ENCODE measurements at places on chromosomes 6 and 20.

GRCh38 chr6:16286151-16286522 is 47.8 kb downstream of the GMPR start:
- DNase-seq: no peak

DNA sequence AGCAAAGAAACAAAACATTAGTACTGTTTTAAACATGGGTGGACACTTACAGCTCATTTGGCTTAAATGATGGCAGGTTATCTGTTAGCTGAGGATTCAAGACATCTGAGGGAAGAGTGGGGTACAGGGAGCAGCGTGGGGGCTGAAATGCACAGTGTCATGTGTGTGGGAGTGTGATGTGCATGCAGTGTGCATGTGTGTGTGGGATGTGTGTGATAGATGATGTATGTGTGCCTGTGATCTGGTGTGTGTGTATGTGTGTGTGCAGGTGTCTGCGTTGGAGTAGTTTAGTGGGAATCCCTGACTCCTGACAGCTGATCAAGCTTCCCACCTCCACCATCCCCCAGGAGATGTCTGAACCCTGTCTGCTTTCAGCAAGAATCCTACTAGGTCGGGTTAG is 25.4 kb upstream of the GGTLC1 start:
- DNase-seq: no peak

DNA sequence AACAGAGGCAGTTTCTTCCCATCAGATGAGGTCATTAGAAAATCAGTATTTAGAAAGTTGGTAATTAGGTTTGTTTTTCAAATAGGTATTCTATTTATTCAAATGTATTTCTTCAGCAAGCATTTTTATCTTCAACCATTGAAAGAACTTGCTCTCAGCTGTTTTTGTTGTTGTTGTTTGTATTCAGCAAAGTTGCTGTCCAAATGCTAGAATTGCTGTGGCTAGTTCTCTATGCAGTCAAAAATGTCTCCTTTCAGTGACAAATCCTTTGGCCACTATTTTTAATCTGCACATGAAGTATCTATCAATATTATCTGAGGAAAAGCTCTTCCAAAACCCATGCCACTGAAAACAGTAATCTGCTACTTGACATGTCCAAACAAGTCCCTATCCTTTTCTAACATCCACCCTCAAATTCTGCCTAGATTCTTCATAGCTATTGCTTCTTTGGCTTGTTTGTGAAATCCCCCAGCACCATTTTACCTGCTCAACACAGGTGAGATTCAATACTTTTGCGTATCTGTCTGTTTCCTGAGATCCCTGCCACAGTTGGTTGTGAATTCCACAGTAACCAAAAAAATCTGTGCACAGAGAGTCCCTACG is 1005.4 kb downstream of the GRIK2 start:
- no peak for DNase-seq

GRCh38 chr20:10201321-10201870 is 17.2 kb upstream of the SNAP25 start:
- DNase-seq: no peak
